Hepatocyte (in vitro differentiated cells): ENCODE measurements at places on chromosomes 6 and 20.

GRCh38 chr20:61934716-61935530, 130.8 kb downstream of the TAF4 start:
- no peak for DNase-seq

GRCh38 chr6:161355696-161356095, 81.8 kb upstream of the AGPAT4 start:
- DNase-seq = no peak

- DNase-seq = no peak
Measured at GRCh38 chr6:73569121-73569520, 48.3 kb upstream of the EEF1A1 start.

DNA sequence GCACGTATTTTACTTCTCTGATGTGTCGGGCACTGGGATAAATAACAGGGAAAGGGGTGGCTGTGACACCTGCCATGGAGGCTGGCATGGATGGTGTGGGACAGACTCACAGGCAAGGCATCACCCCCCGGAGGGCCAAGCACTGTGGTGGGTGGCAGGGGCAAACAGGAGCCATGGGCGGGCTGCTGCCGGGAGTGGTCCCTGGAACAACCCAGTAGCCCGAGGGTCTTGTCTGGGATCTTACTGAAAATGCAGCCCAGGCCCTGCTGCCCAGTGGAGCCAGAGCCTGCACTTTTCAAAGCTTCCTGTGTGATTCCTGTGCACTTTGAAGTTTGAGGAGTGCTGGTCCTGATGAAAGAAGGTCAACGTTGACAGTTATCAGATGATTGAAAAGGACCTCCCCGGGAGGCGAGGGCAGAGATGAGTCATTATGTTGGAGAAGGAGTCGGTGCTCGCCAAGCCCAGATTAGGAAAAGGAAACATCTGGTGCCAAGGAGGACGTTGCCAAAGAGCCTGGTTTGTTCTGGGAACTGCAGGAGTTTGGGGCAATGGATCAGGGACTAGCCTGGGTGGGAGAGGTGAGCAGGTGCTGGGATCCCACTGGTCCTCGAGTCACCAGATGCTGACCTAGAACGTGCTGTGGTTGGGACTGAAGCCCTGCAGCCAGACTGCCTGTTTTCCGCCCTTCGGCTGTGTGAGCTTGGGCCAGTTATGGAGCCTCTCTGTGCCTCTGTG, 130.0 kb upstream of the GGTLC1 start:
- no peak for DNase-seq

- DNase-seq = peak; percentile 64
Measured at GRCh38 chr6:13733178-13733887, 21.7 kb upstream of the RANBP9 start.
